T1000 (cell line): ENCODE measurements at places on chromosomes 6 and 20.

DNA sequence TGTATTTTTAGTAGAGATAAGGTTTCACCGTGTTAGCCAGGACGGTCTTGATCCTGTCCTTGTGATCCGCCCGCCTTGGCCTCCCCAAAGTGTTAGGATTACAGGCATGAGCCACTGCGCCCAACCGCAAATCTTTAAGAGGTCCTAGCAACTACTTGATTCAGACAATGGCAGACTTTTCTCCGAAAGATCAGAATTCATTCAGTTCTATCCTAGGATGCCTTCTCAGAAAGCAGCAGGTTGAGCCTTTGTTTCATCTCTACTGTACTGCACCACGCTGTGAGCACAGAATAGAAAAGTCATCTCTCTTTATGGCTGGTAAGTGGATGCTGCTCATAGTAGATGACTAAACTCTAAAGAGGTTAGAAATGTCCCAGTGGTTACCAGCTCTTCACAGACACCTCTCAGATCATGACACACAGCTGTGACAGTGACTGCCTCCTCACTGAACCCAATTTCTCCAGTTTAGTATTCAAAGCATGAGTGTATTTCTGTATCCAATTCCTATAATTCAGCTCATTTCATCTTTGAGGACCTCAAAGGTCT is 6.0 kb upstream of the HSF2 start:
- DNase-seq = no peak

DNA sequence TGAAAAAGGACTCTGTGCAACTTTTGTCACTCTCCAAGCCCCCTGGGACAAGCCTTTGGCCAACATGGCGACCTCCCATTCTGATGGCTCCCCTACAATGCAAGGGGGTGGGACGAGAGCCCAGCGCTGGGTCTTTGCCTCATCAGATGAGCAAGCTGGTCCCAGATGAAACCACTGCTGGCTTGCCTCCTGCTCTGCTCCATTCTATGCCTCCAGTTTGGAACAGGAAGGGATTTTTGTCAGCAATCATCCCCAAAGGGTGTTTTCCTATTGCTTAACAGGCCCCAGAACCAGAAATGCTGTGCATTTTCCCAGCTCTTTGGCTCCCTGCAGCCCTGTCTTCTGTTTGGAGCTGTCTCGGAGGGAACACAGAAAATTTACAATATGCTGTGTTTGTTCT is 412.7 kb downstream of the MAFB start:
- DNase-seq = no peak

DNA sequence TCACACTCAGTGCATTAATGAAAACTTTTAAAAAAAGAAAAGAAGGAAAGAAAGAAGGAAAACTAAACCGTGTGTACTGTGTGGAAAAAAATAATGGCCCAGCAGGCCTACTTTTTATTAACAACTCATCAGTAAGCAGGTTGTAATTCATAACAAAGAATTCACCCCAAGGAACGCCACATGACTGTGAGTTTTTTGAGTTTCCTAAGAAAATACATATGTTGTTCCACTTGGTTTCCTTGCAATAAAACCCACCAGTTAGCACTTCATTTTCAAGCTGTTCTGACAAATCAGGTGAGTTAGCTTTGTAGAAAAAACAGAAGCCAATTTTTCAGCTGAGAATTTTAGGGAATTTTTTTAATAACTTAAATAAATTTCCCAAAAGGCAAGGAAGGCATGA is 259.3 kb upstream of the TBX18 start:
- DNase-seq = no peak

- no peak for DNase-seq
Observed at GRCh38 chr20:36929290-36929689, 22.2 kb downstream of the SAMHD1 start.

DNA sequence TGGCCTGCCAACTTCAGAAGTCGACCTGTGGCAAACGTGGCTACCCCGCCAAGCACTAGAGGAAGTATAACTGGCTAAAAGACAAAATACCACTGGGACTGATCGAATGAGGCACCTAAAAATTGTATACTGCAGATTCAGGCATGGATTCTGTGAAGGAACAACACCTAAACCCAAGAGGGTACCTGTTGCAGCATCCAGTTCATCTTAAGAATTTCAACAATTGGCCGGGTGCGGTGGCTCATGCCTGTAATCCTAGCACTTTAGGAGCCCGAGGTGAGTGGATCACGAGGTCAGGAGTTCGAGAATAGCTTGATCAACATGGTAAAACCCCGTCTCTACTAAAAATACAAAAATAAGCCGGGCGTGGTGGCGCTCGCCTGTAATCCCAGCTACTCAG is 27.2 kb upstream of the SPAG4 start:
- DNase-seq = no peak

DNA sequence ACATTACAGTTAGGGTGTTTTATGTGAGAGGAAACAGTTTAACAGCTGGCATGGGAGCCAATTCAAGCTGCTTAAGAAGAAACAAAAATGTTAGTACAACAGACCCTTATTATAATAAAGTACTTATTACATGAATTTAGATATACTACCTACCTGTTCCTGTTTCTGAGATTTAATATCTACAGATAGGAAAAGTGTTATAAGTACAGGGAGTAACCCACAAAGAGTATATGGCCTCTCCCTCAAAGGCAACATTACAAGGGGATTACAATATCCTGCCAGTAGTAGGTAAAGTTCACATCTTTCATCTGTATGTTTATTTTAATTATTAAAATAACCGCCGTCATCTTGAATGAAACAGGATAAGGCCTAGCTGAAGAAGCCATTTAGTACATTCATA is 1.8 kb upstream of the ME1 start:
- DNase-seq = no peak

- DNase-seq = no peak
Observed at GRCh38 chr6:3878048-3878666, 29.0 kb downstream of the FAM50B start.

DNA sequence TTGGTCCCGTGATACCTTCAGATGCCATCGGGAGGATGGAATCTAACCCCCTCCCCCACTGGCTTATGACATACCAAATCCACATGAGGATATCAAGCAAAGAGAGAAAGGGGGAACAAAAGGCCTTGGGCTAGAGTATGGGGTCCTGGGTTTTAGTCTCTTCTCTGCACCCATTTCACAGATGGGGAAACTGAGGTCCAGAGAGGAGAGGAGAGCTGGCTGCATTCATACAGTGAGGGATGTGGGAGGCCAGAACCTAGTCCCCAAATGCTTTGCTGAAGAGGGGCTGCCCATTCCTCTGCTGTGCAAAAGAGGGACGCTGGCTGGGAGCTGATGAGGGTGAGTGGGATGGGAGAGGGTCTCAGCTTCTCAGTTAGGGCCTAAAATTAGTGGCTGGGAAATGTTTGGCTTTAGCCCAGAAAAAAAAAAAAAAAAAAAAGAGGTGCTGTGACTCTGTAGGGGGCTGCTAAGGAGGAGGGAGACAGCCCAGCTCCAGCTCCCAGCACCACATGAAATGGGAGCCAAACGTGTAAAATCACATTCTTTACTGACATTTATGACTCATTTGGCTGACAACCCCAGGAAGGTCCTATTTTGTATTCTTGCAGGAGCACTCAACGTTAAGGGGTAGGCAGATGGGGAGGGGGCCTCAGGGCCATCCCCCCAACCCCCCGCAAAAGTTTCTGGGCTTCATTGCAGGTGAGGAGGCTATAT is 11.9 kb downstream of the XKR7 start:
- no peak for DNase-seq

DNA sequence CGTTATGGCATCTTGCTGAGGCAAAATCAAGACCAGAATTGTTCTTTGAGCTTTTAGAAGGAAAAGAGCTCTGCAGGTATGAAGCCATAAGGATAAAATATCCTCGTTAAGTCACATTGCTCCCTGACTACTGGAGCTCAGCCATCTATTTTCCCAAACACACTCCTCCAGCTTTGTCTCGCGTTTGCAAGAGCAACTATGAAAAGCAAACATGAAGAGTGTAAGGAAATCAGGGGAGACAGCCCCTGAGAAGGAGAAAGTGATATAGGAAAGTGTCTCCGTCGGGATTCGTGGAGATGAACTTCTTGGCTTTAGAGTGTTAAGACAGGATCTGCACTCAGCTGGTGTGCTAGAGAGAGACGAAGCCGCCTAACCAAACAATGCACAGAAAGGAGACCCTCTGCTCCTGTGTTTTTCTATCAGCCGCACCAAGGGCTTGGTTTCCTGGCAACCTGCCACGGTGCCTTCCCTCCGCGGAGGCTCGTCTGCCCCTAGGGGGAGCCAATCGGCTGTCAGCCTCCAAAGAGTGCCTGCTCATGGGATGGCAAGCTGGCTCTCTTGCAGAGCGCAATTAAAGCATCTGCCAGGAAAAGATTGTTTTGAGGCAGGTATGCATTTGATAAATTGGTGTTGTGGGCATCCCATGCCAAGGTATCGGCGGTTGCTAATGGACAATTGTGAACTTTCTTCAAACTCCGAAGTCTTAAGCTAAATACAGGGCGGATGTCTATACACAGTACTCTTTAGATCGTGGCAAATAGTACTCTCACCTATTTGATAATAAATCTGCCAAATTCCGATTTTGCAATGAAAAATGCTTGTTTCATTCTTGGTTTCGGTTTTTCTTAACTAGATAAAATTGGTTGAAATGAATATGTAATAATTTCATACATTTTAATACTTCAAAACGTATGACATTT is 603.2 kb downstream of the RNF144B start:
- DNase-seq = no peak

DNA sequence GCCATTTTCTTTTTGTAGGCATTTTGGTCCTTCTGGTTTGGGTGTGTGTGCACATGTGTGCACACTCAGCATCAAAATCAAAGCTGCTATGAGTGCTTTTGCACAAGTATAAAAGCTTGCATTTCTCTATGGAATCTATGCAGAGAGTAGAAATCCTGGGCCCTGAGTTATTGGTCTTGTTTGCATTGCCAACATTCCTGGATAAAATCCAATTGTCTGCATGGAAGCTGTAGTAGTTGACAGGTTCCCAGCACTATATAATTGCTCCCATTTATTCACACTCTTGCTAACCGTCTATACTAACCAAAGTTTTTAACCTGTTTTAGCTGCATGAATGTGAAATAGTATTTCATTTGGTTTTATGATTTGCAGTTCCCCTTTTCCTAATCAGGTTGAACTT is 277.0 kb downstream of the FOXA2 start:
- no peak for DNase-seq

DNA sequence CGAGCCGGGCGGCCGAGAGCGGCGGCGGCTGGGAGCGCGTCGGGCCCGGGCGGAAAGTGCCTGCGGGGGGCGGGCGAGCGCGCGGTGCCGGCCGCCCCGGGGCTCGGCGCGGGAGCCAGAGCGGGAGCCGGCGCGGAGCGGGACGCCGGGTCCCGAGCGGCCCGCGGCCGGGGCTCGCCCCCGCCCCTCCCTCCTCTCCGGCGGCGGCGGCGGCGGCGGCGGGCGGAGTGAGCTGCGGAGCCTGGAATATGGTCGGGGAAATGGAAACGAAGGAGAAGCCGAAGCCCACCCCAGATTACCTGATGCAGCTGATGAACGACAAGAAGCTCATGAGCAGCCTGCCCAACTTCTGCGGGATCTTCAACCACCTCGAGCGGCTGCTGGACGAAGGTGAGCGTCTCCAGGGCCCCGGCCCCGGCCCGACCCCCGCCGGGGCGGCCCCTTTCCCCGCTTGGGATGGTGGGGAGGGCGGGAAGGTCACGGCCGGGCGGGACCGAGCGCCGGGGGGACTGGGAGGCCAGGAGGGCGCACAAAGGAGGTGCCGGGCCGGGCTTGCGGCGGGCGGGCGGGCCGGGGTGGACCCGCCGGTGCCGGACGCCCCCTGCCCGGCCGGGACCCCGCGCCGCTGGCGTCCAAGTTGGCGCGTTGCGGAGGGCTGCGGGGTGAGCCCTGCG is 565 bp downstream of the QKI start:
- no peak for DNase-seq

DNA sequence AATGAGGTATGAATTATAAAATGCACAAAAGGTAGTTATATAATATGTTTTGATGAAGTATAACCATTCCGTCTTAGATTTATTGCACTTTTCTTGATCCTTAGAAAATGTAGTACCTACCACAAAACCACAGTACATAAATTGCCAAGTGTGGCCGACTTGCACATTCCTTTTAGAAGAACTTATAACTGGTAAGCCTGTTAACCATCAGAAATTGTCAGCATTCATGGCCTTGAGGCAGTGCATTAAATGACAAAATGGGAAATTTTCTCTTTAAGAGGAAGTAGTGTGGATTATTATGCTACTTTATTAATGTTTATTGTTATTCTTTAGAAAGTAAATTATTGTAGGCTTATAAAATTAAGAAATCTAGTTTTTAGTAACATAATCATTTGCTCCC is 29.6 kb downstream of the TAB2 start:
- no peak for DNase-seq

- DNase-seq = no peak
Observed at GRCh38 chr6:48401016-48401415, 290.0 kb upstream of the PTCHD4 start.

DNA sequence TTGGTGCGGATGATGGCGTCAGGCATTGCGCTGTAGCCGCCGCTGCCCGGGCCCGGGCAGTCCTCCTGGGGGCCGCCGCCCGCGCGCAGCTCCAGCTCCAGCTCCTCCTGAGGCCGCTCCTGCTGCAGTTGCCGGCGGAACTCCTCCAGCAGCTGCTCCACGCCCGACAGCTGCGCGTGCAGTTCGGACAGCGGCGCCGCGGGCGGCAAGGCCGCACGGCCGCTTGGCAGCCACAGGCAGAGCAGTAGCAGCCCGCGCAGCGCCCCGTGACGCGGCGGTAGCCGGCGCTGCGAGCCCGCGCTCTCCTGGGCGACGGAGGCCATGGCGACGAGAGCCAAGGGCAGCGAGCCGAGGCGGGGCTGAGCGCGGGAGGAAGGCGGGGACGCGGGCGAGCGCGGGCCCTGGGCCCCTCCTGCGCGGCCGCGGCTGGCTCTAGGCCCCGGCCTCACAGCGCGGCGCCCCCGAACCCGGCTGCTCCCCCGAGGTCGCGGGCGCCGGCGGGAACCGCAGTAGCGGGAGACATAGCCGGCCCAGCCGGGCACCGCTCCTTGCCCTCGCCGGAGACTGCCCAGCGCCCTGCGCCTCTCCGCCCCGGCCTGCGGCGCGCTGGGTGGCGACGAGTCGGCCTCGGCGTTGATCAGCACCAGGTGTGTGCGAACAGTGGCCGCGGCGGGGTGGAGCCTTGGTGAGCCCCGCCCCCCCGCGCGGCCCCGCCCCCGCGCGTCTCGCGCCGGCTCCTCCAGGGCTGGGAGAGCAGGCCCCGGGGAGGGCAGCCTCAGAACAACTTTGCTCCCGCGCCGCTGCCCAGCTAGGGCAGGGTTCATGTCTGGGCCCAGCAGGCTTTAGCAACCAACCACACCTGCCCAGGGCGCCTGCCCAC is at the start of gene LRP11:
LRP11 (minus strand) TSS at position 662 of the 880 bp plus-strand sequence; CDS start at position 323, 339 bp downstream.
- peak; percentile 74 for DNase-seq

GRCh38 chr6:89792881-89793280 is 26.7 kb downstream of the MDN1 start:
- DNase-seq = no peak
